Amniotic epithelial cell (primary cell): ENCODE measurements at places on chromosomes 16 and 17.

DNA sequence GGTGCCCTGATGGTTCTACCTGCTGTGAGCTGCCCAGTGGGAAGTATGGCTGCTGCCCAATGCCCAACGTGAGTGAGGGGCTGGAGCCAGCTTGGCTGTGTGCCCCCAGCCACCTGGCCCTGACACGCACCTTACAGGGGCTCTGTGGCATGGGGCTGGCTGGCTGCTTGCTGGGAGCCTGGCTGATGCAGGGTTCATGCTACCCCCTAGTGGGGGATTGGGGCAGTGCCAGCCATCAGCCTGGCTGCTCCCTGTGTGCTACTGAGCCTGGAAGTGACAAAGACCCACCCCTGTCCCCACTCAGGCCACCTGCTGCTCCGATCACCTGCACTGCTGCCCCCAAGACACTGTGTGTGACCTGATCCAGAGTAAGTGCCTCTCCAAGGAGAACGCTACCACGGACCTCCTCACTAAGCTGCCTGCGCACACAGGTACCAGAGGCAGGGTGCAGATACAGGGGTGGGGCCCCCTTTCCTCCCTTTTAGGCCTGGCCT is 5.7 kb downstream of the GRN start:
- peak; percentile 38 for DNase-seq

- DNase-seq = peak; percentile 42
Observed at GRCh38 chr16:78122774-78123315, 23.4 kb downstream of the WWOX start.

GRCh38 chr17:48679385-48680096 is 42.8 kb downstream of the PRAC1 start:
- DNase-seq = no peak

GRCh38 chr17:14871921-14872320 is 393.2 kb downstream of the PMP22 start:
- peak; percentile 40 for DNase-seq

DNA sequence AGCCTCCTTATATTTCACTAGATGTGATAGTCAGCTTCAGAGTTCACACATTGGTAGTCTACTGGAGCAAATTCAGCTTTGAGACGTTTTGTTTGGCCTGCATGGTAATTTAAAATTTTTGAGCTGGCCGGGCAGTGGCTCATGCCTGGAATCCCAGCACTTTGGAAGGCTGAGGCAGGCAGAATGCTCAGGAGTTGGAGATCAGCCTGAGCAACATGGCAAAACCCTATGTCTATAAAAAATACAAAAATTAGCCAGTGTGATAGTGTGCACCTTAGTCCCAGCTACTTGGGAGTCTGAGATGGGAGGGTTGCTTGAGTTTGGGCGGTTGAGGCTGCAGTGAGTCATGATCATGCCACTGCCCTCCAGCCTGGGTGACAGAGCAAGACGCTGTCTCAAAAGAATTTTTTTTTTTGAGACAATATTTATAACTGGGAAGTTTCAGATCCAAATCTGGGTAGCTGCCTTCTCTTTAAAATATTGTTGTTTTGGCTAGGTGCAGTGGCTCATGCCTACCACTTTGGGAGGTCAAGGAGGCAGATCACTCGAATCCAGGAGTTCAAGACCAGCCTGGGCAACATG is 4.8 kb upstream of the BLMH start:
- no peak for DNase-seq

DNA sequence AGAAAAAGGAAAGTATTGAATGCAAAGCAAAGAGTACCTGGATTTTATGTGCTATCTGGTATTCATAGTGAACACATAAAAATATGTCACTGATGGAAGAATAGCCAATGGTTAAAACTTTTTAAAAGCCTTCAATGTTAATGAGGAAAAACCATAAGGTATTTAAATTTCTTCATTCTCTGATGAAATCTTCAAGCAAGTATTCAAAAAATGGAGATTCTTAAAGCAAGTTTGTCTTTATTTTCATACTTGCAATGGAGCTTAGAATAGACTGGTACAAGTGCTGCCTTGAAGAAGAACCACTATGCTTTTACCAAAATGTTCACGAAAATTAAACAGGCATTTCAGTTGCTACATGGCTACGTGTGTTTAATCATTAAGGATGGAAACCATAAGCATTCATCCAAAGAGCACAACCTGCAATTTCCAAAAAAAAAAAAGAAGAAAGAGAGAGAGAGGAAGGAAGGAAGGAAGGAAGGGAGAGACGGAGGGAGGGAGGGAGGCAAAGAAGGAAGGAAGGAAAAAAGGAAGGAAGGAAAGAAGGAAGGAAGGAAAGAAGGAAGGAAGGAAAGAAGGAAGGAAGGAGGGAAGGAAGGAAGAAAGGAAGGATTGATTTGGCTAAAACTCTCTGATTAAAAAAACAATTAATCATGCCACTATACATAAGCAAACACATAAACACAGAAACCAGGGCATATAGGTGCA is 17.6 kb downstream of the HS3ST3A1 start:
- no peak for DNase-seq

DNA sequence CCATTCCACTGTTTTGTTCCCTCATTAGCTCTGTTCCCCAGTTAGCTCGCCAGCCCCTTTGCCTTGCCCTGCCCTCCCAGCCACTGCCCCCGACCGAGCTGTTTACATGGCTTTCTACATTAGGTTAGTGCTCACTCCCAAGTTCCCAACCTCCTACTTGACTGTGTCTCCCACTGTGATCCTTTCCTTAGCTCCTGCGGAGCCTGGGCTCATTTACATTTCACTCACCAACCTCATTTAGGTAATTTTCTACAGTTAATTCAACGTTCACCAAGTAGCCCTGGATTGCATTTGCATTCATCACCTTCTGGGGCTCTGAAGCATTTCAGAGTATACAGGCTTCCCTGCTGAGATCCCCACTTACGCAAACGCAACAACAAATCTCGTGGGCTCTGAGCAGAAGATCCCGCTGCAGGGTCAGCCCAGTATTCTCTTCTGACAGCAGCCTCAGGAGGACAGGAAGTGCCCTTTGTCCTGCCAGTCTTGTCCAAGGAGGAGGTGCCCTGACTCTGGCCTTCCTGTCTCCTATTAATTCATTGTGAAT is 325.8 kb upstream of the CCL2 start:
- DNase-seq = no peak

- peak; percentile 59 for DNase-seq
Observed at GRCh38 chr17:76725580-76726230, 701 bp downstream of the JMJD6 start.

DNA sequence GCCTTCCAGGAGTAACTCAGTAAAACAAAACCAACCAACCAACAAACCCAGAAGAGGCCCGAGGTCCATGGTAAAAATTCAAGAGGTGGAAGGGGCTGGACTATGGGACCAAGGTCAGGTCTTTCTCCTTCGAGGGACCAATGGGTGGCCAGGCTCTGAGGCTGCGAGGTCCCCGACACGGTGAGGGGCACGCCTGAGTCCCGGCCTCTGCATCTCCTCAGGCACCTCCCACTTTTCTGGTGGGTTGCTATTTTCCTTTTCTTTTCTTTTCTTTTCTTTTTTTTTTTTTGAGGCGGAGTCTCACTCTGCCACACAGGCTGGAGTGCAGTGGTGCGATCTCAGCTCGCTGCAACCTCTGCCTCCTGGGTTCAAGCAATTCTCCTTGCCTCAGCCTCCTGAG is 18.0 kb downstream of the CD7 start:
- DNase-seq = no peak
